ENCODE measurements at places on chromosomes 3 and 15.

- DNase-seq: peak; percentile 44
Observed at GRCh38 chr15:63514531-63514943, 10.1 kb downstream of the USP3 start.

- no peak for DNase-seq
Observed at GRCh38 chr15:61811952-61812351, 248.3 kb downstream of the VPS13C start.

DNA sequence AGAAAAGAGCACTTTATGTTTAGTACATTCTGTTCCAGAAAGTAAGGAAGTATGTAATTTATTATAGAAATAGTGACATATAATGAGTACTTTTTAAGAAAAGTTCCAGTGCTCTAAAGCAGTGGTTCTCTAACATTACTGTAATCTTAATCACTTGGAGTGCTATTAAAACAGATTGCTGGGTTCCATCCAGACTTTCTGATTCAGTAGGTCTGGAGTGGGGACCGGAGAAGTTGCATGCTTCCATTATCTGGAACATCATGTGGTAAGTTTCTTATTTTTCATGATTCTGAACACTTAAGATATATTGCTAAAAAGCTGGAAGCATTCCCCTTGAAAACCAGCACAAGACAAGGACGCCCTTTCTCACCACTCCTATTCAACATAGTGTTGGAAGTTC lies 47.5 kb upstream of the ARL14 start:
- no peak for DNase-seq

- DNase-seq: peak; percentile 88
Observed at GRCh38 chr15:70833861-70834765, 19.8 kb downstream of the LARP6 start.

DNA sequence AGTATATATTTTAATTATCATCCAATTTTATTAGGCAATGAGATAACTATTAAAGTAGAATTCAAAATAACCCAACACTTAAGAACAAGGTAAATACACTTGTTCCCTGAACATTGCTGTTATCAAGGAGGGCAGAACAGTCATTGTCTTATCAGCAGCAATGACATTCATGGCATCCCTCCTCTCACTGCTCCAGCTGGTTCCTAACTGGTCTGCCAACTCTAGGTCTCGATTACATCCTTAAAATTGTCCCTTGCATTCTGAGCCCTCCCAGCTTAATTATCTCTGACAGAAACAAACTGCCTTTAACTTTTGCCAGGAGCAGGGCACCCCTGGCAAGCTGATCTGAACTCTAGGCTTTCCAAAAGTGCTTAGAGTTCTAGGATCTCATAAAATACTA lies 14.0 kb upstream of the DYNC1LI1 start:
- DNase-seq: no peak

DNA sequence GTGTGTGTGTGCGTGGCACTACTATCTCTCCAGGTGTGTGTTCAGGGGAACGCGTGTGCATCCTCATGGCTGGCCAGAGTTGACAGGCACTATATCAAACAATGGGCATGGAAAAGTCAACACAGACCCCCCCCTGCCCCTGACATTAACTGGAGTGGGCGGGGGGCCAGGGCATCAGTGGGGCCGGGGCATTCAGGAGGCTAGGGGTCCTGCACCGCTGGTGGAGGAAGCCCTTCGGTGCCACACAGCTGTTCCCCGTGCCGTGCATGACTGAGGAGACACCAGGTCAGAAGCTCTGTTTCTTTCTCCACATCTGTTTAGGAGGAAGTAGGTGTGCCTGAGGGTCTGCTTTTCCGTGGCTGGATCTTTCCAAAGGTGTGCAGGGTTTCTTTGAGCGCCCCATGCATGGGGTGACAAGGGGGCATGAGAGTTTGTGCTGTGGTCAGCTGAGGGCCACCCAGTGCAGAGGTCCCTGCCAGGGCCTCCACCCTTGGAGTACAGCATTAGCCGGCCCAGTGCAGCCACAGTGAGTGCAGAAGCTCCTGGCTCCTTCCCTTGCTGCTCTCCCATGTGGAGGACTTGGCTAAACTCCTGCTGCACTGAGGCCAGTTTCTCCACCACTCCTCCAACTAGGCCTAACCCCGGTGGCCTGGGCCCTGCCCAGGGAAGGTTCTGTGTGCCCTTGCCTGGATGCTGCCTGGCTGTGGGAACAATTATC lies 7.5 kb downstream of the C3orf22 start:
- DNase-seq: no peak

DNA sequence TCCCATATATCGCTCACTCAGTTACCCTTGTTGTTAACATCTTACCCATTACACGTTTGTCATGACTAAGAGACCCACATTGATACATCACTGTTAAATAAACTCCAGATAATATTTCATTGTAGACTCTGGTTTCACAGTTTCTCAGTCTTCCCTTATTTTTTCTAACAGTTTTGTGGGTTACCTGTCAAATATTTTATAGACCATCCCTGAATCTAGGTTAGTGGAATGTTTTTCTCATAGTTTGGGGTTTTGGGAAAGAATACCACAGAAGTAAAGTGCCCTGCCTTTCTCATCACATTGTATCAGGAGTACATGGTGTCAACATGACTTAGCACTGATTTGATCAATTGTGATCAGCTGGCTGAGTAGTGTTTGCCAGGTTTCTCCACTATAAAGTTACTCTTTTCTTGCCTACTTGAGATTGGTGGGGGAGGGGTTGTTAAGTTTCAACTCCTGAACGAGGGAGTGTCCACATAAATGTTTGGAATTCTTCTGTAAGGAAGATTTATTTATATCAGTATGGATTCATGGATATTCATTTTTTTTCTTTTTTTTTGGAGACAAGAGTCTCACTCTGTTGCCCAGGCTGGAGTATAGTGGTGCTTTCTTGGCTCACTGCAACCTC lies 25.9 kb downstream of the RNF111 start:
- DNase-seq: peak; percentile 41

GRCh38 chr15:59140422-59141226 lies 35.7 kb downstream of the CCNB2 start:
- DNase-seq: no peak

DNA sequence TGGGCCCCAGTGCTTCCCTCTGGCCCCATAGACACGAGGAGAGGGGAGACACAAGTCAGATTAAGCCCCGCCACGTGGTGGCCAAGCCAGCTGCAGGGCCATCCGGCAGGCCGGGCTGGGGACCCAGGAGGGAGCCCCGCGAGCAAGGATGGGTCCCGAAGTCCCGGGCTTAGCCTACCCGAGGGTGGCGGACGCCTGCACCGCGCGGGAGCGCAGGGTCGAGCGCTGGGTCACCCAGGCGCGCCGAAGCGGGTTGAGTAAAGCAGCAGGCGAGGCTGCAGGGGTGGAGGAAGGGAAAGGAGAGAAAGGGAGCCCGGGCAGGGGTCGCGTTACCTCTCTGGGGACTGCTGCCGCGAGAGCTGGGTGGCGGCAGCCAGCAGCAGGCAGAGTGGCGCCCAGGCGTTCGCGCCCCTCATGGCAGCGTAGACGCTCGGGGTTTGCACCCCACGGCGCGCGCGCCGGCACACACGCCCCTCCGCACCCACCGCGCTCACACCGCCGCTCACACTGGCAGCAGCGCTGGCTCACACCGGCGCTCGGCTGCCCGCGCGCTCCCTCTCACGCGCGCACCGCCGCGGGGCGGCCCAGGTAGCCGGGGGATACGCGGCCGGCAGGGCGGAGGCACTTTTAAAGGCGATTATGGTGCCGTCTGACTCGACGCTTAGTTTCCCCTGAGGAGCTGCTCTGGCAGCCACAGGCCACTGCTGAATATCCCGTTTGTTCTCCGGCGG lies at the start of gene PCOLCE2:
TSS of gene PCOLCE2 (minus strand) at position 603 of the 731 bp plus-strand sequence. CDS start at position 416, 187 bp downstream.
- peak; percentile 35 for DNase-seq

DNA sequence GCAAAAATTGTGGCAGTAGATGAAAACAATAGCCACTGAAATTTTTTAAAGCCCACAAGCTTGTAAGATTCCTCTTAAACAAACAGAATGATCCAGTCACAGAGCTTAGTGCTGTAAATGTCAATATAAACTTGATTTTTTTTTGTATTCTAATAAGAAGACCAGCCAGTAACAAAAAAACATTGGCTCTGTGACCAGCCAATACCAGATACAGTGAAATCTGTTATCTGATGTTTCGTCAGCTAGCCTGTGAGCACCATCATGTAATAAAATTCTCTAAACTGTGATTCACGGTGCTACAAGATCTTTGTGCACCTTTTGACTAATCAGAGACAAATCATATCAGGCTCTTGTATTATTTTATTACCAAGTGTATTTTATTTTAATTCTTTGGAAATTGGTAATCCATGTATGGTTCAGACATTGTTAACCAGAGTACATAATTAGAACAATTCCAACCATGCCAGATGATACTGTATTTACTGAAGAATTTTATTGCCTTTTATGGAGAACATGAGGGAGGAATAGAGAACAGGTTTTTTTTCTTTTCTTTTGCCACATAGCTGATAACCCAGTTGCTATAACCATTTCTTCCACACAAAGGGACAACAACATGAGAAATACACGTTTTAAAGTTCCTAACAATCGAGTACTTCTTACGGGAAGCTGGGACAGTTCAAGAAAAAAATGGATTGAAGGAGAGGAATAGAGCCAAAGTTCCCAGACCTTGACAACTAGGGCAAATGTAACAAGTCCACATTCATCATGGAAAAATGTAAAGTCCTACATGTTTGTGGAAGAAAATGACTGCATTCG lies 71.9 kb downstream of the FILIP1L start:
- DNase-seq: peak; percentile 93

DNA sequence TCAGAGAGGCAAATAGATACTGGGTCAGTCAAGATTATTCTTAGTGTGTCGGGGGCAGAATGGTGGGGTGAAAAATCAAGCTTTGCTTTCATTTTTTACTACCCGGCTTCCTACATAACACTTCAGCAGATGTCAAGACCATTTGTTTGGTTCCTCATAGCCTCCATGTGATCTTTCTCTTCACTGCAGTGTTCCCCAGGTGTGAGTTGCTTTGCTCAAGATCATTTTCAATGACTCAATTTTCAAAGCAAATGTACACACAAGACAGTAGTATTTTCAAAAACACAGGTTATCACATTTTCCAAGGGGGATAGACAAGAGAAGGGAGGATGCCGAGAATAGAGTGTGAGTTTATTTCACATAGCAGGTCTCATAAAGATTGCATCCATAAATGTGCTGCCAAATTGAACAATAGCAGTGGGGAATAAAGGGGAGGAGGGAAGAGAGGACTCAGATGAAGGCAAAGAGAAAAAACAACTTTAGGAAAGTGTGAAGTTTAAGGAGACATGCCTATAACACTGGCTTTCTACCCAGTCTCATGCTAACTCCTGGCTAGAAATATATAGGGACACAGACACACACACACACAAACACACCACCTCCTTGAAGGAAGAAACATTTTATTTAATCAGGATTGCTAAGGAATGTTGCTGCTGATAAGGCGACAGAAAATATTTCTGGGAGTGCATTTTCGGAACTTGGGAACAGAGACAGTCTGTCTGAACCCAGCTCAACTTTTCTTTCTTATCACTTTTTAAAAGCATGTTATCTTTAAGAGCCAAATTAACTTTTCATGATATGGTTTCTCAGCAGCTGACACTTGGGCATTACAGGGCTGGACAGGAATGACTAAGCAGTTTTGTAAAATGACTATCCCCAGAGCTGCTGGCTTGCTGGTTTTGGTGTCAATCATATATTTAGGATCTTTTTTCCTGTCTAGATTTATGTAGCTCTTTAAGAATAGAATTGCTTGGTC lies 402.4 kb downstream of the RBMS3 start:
- DNase-seq: peak; percentile 70

GRCh38 chr15:64006642-64007041 lies 39.6 kb downstream of the DAPK2 start:
- no peak for DNase-seq

DNA sequence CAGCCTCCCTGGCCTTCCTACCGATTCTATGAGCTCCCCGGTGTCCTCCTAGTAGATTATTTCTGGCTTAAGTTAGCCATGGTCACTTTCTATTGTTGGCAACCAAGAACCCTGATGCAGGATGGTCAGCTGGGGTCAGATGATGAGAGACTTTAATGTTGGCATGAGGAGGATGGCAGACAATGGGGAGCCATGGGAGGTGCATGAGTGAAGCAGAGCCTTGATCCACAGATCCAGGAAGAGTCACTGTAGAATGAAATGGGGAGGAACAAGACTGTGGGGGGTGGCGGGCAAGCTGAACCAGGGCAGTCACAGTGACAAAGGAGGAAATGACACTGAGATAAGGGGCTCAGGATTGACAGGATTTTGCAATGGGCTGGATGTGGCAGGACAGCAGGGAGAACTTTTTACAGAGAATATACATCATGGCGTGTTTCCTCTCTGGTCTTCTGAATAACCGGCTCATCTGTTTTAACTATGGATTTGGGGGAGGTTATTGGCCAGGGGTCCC lies 60.9 kb downstream of the RPLP1 start:
- DNase-seq: no peak

- no peak for DNase-seq
Observed at GRCh38 chr3:129122412-129123011, 908 bp upstream of the RAB43 start.

GRCh38 chr3:45034612-45035252 lies 8.6 kb downstream of the CLEC3B start:
- DNase-seq: no peak

- DNase-seq: peak; percentile 73
Observed at GRCh38 chr3:128133273-128133883, 9.8 kb upstream of the RUVBL1 start.

DNA sequence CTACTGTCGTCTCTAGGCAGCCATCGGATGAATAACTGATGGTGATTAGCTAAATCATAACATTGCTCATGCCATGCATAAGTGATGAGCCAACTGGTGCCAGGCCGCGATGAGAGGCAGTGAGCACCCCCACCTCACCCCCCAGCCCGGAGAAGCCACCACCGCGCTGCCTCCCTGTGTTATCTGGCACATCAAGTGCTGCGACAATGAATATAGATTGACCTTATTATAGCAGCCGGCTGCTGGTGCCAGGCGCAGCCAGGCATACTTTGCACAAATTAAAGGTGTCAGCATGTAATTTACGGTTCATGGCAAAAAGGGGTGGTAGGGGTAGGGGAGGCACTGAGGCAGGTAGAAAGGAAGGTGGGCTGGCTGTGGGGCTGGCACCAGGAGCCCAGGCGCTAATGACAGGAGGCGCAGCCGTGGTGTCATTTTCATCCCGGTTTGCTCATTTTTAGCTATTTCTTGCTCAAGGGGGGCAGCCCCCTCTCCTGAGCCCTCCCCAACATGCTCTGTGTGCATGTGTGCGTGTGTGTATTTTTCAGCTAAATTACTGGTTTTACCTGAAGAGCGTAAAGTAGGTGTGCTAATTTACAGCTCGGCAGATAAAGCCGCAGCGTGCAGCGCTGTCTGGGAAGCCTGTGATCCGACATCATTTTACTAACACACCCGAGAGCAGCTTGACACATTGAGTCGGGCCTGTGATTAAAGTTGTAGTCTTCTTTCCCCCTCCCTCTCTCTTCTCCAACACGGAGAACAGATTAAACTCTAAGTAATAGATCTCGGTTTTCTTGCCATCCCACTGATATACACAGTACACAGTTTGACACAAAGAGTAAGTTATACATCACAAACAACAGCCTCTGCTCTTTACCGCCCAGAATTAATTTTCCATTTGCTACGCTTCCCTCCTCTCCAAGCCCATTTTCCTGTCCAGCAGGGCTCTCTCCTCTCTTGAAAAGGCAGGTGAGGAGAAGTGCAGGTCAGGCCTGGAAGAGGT lies 212.3 kb downstream of the RPLP1 start:
- DNase-seq: no peak

- peak; percentile 87 for DNase-seq
Observed at GRCh38 chr3:175267121-175267531, 408.0 kb downstream of the NAALADL2 start.

GRCh38 chr15:52710050-52710707 lies 31.0 kb upstream of the ATOSA start:
- no peak for DNase-seq

GRCh38 chr3:192170659-192171058 lies 556.7 kb downstream of the FGF12 start:
- no peak for DNase-seq

GRCh38 chr15:91925794-91926193 lies 72.3 kb downstream of the SLCO3A1 start:
- DNase-seq: no peak

Data from fibroblast of skin of scalp (primary cell).